ENCODE measurements at places on chromosomes 7 and 10.

- DNase-seq: no peak
Measured at GRCh38 chr7:158728911-158729645, 24.5 kb upstream of the NCAPG2 start.

DNA sequence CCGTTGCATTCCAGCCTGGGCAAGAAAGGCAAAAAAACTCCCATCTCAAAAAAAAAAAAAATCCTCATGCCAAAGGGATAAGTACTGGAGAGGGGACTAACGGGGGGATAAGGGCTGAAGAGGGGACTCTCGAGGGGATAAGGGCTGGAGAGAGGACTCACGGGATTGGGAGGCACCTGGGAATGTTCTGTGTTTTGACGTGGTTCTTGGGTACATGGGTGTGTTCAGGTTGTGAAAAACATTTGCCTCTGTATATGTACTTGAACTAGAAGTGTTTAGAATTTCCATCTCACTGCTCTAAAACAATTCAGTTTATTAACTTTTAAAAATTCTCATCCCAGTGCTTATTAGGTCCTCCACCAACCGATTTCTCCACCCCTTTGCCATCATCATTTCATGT lies 4.5 kb downstream of the FKBP6 start:
- DNase-seq: no peak

DNA sequence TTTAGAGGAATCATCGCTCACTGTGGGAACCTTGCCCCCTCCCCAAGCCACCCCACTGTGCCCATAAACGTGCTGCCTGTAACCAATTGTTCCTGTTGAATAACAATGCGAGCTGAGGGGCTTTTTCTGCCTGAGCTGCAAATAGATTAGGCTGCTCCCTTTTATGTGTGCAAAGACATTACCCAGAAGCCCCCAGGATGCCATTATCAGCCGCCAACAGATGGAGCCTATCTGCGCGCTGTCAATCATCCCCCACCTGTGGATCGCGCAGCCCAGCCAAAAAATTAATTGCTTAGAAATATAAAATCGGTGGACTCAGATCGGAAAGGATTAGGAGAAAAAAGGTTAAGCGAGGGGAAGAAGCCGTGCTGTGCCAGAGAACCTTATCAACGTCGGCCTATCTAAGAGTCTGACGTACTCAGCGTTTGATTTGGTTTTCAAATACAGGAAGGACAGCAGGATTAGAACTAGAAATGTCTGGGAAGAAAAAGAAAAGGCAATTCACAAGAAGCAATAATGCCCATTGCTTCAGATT lies 167.3 kb upstream of the MYO3A start:
- no peak for DNase-seq

DNA sequence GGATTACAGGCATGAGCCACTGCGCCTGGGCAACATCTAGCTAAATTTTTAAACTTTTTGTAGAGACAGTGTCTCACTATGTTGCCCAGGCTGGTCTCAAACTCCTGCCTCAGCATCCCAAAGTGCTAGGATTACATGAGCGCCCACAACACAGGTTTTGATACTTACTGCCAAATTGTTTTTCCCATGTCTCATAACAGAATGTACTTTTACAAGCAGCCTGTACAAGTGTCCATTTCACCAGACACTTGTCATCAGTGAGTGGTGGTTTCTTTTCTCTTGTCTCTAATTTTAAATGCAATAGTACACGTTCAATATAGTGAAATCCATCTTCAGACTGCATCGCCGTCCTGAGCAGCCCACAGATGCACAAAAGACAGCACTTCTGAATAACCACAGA lies 116.4 kb upstream of the LYZL2 start:
- no peak for DNase-seq

- DNase-seq: no peak
Measured at GRCh38 chr10:125514206-125515162, 168.5 kb downstream of the TEX36 start.

DNA sequence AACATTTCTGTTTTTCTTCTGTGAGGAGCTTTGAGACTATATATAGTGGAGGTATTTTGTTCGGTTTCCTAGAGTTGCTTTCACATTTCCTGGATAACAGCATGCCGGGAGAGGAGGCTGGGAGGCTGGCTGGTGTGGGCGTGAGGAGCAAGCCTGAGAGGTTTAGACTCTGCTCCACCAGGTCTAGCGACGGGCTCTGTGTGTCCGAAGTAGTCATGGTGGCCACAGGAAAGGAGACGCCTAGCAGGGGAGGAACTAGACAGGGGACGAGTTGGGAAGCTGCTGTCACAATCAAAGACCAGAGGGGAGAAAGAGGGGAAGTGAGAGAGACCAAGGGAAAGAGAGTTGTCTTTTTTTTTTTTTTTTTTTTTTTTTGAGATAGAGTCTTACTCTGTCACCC lies 19.6 kb downstream of the PTPRE start:
- DNase-seq: no peak

DNA sequence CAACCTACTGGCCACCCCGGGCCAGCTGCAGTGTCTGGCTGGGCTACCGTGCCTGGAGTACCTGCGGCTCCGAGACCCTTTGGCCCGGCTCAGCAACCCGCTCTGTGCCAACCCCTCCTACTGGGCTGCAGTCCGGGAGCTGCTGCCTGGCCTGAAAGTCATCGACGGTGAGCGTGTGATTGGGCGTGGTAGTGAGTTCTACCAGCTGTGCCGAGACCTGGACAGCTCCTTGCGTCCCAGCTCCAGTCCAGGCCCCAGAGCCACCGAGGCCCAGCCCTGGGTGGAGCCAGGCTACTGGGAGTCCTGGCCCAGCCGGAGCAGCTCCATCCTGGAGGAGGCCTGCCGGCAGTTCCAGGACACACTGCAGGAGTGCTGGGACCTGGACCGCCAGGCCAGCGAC lies 4.2 kb downstream of the RARRES2 start:
- DNase-seq: no peak

- no peak for DNase-seq
Measured at GRCh38 chr10:129410688-129411392, 56.2 kb upstream of the MGMT start.

DNA sequence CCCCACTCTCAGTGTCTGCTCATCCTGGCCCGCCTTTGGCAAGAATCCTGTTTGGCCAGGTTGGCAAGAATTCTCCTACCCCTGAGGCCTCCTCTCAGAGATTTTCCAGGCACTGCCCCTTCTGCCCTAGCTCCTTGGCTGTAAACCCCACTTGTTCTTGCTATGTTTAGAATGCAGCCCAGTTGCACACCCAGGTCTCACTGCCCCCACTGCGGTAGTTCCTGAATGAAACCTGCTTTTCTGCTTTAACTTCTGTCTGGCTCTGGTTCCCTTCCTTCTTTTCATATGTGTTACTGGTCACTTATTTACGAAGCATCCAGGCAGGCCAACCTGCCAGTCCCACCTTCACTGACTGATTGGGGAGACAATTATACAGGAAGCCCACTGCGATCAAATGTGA lies 576.9 kb downstream of the GLRX3 start:
- no peak for DNase-seq

DNA sequence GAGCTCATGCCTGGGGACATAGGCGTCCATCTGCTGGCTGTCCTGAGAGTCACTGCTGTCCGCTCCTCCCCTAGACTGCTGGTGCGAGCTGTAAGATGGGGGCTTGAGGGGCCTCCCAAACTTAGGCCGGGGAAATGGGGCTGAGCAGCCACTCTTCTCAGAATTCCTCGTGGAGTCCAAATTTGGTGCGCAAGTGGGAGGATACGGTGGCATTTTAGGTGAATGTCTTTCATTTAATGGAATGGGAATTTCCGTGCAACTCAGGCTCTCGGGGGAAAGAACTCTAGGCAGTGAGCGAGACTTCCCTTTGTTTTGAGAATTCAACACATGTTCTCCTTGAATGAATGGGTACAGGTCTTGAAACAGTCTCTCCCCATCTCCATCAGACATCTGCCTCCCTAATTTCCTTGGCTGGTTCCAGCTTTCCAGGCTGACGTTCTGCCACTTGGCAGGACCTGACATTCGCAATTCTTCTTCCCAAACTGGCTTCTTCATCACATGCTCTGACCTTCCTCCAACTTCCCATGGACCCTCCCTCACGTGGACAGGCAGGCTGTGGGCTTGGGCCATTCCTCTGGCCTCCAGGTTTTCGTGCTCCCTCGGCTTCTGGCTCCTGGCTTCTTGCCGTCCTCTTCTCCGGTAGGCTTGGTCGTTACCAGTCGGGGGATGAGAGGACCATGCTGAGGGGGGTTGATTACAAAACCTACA lies 30.1 kb downstream of the JCAD start:
- DNase-seq: no peak

DNA sequence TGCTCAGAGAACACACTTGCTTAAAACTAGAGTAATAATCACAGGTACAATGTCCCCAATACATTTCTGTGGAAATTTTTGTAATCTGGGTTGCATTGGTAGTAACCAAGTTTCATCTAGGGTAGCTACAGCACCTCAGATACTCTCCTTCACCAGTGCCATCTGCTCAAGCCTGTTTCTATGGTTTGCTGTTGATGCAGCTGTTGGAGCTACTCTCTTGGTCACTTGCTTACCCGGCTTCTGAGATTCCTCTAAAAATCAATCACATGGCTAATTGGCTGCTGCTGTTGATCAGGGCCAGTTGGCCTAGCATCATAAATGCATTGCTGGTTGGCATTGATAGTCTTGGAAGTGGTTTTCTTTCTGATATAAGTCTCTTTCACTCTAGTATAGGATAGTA lies 220.8 kb downstream of the BICC1 start:
- no peak for DNase-seq

DNA sequence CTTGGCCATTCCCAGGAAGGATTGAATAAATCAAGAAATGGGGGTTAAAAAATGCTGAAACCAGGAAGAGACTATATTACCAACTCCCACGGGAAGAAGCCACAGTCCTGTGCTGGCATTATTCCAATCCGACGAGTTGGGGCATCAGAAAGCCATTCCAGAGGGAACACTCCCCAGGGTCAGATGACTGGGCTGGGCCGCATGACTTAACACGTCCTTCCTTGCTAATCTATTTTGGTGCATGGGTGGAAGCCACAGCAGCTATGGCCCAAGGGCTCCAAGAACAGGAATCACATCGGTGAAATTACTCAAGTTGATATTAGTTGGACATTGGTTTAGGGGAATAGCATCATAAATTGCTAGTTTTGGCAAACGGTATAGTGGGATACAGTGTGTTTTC lies 592.9 kb upstream of the NRP1 start:
- DNase-seq: no peak

- DNase-seq: no peak
Measured at GRCh38 chr10:34862892-34863291, 47.8 kb upstream of the PARD3 start.

DNA sequence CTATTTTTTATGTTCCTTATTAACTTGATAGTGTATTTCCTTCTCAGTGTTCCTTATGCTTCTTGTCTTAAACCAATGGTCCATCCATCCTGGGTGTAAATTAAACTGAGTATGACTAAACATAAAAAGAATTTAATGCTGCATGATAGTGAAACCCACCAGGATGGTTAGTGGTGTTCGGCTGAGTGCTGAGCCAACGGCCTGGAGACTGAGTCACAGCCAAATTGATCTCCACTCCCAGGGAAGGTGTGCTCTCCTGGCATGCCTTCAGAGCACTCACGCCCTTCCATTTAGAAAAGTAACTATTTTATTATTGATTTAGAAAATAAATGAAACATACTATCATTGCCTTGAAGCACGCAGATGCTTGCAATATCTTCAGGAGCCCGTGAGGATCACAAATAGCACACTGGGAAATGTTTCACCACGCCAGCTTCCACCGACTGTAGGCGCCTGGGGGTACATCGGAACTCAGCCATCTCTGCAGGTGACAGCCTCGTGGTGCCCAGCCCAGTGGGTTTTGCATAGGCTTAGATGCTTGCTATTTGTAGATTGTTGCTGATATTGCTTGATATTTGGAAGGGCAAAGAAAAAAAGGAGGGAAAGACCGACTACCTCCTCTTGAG lies 40.0 kb upstream of the LOXL4 start:
- peak; percentile 58 for DNase-seq

DNA sequence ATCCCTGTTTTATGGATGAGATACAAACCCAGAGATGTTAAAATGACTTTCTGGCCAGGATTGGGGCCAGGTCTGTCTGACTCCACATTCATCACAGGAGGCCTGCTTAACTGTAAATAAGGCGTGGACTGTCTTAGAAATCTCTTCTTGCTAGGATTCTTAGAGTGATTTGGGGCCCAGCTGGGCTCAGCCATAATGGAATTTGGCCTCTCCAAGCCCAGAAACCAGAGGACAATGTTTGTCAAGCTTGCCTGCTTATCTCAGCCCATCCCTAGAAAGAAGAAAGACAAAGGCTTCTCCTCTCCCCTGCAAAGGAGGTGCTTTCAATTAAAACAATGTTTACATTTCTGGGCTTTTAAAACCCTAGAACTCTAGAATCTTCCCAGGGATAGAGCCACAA lies 2.9 kb downstream of the HABP2 start:
- no peak for DNase-seq

DNA sequence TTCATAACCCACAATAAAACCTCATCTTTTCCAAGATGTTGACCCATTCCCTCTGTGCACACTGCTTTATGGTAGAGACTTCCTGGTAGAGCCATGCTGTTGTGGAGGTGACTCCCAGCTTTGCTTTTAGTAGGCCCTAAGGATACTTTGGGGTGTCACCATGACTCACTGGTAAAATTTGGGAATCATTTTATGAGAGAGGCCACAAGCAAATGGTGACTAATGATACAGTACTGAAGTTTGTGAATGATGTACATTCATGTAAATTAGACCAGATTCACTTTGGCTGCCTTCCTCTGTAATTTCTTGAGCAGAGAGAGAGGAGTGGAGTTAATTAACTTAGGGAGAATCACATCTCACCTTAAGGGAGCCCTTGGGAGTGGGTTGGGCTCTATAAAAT lies 686.5 kb downstream of the LRMDA start:
- peak; percentile 87 for DNase-seq

DNA sequence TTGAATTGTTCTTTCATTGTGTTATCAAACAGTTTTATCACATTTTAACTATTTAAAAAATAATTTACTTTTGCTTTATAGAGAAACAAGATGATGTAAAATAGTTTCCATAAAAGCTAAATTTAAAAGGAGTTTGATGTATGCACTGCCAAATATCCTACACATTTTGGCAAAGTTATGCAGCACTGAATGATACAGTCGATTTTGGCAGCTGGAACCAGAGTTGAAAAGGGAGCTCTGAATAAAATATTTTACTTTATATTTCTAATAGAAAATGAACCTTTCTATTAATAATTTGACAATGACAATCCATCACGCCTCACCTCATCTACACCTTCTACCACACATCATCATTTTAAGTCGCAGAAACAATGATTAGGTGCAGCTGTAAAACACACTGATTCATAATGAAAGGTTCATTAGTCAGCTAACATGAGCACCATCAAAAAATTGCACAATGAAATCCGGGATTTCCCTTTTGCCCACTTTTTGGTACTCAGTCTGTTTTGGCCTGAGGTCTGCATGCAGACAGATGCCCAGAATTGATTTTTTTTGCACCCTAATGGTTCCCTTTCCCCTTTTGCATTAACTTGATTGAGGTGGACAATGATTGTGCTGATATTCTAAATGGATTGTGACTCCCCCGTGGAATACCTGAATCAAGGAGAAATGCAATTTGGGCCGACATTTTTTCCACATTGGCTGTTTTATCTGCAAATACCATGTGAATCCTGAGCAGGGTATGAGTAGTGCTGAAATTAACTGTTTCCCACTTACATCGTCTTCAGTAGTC lies 105.8 kb downstream of the THSD7A start:
- peak; percentile 58 for DNase-seq
